ENCODE measurements at places on chromosomes 12 and 14. TPM values are rescaled to one million over a fixed set of nuclear protein-coding genes. Genes with fewer than 3 reads are reported as not detected.

- DNase-seq = no peak
Measured at GRCh38 chr12:43655586-43655985, 103.0 kb downstream of the PUS7L start.

AMN gene
- total RNA-seq = 4.4 TPM

PRB2 gene
- 0.20 TPM for total RNA-seq

KRT83 gene
- total RNA-seq = 18.8 TPM

- no peak for DNase-seq
Measured at GRCh38 chr14:66652525-66653106, 144.7 kb downstream of the GPHN start.

DNA sequence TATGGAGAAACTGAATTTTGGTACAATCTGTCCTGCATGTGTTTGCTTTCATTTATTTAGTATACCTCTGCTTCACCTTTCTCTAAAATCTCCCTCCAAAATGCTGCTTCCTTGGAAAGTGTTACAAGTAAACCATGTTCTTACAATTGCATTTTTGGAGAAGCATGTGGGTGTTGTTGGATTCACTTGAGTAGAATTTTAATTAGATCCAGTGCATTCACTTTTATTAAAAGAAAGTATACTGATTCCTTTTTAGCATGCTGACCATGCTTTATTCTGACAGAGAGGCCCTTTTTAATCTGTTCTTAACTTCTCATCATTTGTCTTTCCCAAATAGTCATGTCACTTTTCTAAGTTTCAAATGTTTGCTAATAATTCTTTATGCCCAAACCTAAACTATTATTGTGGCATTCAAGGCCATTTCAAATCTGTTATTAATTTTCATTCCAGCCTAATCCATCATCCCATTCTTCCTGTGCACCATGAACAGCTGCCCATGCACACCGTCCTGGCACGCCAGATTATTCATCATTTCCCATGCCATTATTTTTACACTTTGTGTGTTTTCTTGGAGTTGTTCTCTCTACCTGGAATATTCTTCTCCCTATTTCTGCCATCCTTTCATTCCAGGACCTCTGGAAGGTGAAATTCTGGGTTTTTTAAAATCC lies 90.7 kb downstream of the METTL25 start:
- no peak for DNase-seq

SOAT2 gene
- not detected for total RNA-seq

SERPINA4 gene
- total RNA-seq = 0.49 TPM

DNA sequence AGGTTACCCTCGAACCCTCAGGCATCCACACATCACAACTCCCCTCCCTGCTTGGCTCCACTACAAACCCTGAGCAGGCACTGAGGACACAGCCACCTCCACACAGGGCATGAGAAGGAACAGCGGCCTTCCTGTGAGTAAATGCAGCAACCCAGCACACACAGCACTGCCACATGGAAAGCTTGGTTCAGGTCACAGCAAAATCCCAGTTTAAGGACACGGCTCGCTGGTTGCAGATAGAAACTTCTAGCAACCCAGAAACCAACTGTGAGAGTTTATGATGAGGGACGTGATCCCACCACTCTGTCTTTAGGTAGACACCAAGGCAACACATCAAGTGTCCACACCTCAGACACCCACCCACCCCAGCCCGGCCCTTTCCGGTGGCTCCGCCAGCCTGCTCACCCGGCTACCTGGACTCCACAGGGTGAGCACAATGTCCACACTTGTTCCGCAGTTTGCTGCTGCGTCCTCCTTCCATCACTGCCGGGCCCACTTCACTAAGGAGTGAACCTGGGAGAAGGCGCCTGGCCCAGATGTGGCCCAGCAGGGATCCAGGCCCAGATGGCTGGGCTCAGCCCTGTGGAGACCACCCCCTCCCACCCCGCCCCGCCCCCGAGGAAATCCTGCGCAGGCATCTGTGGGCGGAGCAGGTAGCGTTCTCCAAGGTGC lies 13.2 kb downstream of the CDCA4 start:
- no peak for DNase-seq

DNA sequence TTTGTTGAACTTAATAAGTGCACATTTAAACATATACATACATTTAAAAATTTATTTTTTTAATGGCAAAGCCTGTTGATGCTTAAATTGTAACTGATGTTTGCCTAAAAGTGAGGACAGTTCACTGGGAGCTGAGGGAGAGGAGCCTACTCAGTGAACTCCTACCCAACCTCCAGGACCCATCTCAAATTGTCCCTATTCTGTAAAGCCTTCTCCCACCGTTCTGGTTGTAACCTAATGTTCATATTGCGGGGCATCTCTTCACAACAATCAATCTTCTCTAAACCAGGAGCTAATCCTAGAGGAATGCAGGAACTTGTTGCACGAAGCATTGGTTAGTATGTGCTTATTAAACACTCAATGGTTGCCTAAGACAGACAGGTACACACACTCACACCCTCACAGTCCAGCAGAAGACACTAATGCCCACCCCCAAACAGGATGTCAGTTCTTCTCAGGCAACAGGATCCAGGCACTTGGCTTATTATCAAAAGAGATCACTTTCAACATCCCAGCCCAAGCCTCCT lies 1.8 kb downstream of the CLMN start:
- no peak for DNase-seq

DNA sequence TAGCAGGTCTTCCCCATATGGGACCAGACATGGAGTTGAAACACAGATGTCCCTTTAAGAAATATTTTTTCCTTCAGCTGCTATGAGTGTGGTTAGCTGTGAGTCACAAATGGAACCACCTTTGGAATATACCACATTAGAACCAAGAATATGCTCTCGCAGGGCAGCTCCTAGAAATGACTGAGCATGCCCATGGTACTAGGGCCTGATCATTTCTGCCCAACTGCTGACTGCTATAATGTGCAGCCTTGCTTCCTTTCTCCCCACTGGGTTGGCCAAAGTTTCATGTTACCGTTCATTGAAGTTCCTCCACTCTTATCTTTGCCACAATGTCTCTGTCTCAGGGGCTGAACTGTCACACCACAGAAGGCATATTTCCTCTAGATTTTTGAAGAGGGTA lies 1074.6 kb downstream of the FLRT2 start:
- no peak for DNase-seq

DNA sequence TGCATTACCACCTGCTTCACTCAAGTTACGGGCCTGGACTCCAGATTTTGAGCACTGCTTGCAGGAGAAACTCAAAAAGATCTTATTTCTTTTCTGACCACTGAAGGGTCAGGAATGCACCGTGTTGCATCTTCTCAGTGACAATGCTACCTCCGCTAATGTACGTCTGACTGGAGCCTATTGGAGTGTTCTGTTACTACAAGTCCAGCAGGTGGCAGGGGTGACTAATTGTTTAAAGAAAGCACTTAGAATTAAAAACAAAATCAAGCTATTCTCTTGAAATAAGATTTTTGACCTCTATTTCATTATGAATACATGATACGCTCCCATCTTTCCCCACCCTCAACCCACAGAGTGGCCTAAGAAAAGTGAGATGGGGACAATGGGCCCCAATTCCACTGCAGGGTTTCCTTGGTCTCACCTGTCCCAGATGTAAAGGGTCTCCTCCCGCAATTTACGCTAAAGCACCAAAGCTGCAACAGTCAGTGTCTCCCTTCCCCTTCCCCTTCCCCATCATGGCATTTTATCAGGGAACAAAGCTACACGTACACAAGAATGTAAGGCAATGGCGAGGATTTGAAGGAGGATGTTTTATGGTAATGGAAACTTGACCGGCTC lies 2.2 kb downstream of the TBPL2 start:
- DNase-seq = no peak

DNA sequence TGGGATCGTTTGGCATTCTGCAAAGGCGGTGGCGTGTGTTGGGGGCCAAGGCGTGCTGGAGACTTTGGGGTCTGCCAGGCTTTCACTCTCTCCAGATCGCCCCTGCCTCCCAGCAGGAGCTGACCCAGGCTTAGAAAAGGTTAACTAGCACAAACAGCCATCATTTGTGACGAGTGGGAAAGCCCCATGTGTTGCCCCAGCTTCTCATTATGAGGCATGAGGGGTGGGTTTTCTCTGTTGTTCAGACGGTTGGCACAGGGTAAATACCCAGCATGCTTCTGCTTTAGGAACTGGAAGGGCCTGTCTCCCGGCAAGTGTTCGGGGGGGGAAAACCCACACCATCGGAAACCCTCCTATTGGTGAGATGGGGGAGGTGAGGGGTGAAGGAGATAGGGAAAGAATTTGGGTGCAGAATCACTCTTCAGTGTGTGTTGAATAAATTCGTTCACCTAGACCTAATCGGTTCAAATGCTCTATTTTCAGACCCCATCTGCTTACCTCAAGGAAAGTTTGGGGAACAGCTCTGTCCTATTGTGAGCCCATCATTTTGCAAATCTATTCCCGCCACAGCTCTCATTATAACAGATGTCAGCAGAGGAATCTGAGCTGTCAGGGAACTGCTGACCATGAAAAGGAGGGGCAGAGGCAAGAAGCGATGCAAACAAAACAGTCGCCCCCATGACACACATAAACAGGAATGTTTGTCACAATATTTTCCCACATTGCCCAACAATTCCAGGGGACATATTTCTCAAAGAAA lies 34.7 kb upstream of the C12orf42 start:
- no peak for DNase-seq

DNA sequence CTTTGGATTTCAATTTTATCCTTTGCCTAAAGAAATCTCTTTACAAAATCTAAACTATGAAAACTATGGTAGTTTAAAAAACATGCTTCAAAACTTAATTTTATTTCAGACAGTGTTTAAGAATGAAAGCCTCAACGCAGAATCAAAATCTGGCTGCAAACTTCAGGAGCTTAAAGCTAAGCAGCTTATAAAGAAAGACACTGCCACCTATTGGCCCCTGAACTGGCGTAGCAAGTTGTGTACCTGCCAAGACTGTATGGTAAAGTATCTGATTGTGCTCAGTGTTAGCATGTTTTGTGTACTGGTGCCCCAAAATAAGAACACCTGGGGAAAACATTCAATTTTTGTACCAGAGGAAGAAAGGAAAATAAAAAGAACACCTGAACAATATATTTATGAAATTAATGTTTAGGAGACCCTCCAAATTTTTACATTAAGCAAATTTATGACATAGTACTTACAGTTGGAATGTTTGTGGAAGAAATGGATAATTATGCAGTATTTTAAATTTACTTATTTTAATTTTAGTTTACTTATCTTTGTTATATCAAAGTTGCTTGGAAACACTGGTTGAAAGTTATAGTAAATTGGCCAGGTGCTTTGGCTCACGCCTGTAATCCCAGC lies 12.2 kb downstream of the UBR7 start:
- DNase-seq = no peak

- no peak for DNase-seq
Measured at GRCh38 chr14:39229601-39230110, 4.1 kb upstream of the MIA2 start.

DNA sequence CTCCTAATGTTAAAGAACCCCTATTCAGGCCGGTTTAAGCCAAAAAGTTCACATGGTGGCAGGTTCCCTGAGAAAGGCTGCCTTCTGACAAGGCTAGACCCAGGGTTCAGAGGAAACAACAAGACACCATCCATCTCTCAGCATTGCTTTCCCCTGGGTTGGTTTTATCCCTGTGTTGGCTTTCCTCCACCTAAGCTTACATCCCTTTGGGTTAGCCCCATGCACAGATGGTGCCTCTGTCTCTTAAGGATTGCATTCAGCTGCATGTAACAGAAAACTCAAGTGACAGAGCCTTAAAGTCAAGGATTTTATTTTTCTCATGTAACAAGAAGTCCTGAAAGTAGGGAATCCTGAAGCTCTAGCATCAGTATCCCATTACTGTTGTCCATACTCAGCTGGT lies 42.8 kb upstream of the RIN3 start:
- DNase-seq = no peak

DNA sequence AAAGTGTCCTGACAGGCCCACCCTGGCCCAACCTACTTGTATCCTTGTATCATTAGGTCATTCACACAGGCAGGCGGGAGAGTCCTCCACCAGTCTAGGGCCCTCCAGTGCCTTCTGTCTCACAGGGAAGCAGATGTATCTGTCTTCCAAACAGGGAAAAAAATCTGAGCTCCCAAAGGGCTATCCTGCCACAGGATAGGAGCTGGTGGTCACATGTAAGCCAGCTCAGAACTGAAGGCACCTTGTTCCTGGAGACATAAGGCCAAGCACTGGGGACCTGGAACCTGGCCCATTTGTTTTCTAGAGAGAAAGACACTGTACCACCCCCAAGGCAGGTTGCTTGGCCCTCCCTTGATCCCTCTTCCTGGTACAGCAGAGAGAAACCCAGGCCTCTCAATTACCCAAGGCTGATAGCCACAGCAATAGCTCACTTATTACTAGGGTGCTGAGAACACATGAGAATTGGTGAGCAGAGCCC lies 19.4 kb upstream of the PLEKHH1 start:
- DNase-seq = no peak

- DNase-seq = no peak
Measured at GRCh38 chr12:53380794-53381730, 1.1 kb downstream of the SP1 start.

GRCh38 chr14:50831726-50832168 lies 785 bp upstream of the NIN start:
- DNase-seq = no peak

- no peak for DNase-seq
Measured at GRCh38 chr14:83172363-83172762, 1638.7 kb upstream of the SEL1L start.

DNA sequence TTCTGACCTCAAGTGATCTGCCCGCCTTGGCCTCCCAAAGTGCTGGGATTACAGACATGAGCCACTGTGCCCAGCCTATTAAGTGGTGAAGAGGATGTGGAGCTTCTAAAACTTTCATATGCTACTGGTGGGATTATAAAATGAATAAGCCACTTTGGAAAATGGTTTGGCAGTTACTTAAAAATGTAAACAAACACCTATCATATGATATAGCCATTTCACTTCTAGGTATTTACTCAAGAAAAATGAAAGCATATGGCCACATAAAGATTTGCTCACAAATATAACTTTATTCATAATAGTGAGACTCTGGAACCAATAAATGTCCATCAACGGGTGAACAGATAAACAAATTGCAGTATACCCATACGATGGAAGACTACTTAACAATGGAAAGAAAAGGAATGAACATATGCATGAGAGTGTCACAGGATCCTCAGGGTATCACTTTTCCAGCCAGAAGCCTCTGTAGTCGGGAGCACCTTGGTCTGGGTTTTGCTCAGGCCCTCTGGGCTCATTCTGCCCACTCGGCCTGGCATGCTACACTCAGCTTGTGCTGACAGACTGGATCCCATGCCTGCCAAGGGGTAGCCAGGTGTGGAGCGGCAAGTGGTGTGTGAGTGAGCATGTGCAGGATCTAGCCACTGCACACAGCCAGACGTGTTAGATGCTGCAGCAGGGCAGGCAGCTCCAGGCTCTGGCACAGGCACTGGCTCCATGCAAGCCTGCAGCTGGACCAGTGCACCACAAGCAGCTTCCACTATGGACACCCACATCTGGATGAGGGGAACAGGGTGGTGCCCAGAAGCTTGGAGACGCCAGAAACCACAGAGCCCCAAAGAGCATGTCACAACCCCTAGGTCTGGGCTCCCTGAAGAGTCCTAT lies 213.2 kb upstream of the DIO3 start:
- DNase-seq = no peak

CYP46A1 gene
- total RNA-seq = 2.0 TPM

HVCN1 gene
- total RNA-seq = 4.1 TPM

ITGA7 gene
- 87.4 TPM for total RNA-seq

- peak; percentile 91 for DNase-seq
Measured at GRCh38 chr14:62006116-62006731, 244.0 kb downstream of the SNAPC1 start.

Data from skin of body (tissue), 3 donors.